ENCODE measurements at places on chromosomes 6 and 20.

DNA sequence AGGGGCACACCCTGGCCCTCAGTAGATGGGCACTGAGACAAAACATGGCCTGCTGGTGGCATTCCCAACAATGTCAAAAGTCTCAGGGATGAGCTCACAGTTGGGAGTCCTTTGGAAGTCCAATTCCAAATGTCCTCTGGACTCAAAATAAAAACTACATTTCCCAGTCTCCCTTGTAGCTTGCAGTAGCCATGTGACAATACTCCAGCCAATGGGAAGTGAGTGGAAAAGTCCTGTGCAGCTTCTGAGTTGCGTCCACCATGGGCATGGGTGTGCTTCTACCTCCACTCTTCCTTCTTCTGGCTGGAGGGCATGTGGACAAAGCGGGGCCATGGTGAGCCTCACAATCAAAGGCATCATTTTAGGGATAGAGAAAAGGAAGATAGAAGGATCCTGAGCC is 5.8 kb upstream of the ADAM33 start:
- no peak for DNase-seq

DNA sequence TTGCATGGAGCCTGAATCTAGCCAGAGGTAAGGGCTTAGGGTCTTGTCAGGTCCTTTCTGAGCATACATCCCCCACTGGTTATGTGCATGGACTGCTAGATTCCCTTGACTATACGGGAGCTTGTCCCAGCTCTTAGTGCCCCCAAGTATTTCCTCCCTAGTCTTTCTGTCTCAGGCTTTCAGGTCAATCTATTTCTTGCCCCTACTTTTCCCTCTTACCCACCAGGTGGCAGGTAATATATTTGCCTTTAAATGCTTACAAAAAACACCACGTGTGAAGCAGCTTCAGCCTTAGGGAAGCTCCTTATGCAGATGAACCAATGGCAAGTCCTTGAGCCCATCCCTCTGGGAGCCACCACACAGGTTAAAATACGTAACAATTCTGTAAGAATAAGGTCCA is 454.2 kb downstream of the GRIK2 start:
- DNase-seq, result no peak

DNA sequence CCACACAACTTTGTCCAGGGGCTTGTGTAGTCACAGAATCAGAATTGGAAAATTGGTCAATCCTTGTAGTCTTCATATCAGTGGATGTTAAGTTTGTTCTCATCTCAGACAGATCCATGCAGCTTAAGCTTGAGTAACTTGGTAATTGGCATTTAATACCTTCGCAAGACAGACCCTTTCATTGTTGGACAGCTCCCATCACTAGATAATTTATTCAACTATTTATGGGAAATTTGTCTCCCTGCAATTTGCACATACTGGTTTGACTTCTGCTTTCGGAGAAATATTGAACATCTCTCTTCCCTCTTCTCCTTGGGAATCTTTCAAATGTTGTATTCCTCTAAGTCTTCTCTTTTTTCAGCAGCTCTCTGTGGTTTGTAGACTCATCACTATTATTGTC is 17.1 kb downstream of the MEI4 start:
- no peak for DNase-seq

GRCh38 chr6:42029062-42029685 is 21.1 kb upstream of the TAF8 start:
- no peak for DNase-seq

DNA sequence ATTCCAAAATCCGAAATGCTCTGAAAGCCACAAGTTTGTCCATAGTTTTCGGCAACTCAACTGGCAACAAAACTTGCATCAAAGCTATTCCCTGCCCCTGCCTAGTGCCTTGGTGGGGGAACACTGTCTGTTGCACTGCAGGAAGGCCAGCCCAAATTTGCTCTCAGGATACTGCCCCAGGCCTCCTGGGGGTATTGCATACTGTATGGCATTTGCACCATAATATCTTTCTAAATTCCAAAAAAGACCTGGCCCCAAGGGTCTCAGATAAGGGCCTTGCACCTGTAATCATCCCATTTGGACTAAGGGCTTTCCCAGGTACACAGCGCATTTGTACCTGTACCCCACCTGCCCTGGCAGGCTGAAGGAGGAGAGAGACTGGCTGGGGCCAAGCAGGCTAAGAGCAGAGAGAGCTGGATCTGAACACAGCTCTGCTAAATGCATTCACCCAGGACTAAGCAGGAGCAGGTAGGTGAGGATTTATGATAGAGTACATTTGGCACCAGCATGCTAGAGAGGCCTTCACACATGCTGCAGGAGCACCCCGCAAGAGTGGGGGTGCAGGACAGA is 4.0 kb upstream of the GRM4 start:
- DNase-seq, result no peak

DNA sequence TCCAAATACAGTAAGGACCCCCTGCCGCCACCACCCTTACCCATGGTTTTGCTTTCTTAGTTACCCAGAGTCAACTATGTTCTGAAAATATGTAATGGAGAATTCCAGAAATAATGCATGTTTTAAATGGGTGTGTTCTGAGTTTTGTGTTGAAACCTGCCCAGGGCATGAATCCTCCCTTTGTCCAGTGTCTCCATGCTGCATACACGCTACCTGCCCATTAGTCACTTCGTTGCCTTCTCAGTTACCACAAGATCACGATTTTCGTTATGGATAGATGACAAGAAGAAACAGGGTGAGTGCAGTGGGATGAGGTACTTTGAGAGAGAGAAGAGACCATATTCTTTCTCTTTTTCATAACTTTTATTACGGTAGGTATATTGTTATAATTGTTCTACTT is 10.6 kb downstream of the FARS2 start:
- DNase-seq, result no peak

- DNase-seq, result no peak
Measured at GRCh38 chr6:47438481-47439347, 38.9 kb upstream of the CD2AP start.

DNA sequence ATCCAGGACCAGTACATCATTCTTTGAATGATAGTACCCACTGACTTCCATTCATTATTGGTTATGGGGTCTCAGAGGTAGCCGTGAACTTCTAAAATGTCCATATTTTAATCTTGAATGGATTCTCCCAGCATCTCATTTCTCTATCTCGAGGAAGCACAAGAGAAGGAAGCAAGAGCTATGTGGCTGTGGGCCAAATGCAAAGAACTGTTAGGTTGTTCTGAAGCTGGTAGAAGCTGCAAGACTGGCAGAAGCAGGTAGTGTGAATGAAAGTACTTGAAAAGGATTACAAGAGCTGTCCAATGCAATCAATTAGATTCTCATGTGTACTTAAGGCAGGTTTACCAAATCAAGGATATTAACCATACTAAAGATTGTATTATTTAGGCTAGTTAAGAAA is 1131.8 kb downstream of the GRIK2 start:
- DNase-seq, result no peak

GRCh38 chr6:2560917-2561698 is 189.6 kb downstream of the MYLK4 start:
- DNase-seq, result no peak

DNA sequence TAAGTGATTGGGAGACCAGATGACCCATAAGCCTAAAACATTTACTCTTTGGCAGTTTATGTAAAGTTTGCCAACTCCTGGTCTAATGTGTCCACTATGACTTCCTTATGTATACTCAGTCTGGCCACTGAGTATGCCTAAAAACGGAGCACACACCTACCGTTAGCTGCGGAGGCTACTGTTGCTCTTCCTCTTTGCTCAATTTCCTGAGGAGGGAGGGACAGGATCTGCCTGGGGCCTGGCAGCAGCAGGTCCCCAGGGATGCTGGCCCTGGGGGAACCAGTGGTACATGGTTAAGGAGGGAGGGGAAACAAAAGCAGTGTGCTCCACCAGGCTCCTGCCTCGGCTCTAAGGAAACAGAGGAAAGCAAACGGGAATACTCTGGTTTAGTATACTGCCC is 113.5 kb downstream of the CDYL start:
- no peak for DNase-seq

- no peak for DNase-seq
Measured at GRCh38 chr6:32522302-32523047, 7.6 kb downstream of the HLA-DRB5 start.

DNA sequence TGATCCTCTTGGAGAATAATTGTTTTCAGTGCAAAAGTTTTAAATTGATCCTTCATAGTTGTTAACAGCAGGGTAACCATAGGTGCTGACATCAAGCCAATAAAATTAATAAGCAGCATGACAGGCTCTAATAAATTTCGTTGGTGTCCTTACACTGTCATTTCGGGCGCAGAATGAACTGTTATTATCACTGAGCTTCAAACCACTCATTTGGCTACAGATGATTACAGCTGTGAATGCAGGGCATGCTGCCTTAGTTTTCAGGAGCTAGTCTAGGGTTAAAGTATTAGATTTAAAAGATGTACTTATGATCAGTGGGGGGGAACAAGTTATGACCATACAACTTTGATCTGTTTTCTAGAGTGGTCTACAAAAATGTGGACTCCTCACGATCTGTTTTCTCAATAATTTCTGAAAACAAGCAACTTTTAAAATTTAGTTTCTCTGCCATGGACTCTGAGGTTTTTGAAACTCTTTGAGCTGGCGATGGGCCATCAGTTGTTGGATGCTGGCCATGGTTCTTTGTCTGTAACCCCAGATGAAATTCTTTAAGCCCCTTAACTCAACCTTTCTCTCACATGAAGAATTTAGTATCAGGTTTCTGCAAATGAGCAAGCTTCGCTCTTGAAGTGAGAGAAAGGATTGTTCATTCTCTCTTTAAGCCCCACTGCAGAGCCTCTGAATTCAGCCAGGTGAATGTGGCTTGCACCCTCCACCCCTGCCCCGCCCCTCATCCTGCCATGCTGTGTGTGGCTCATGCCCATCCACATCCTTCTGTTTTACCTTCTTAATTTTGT is 99.1 kb upstream of the MTHFD1L start:
- no peak for DNase-seq

GRCh38 chr20:10061641-10062040 is 26.9 kb downstream of the ANKEF1 start:
- no peak for DNase-seq

DNA sequence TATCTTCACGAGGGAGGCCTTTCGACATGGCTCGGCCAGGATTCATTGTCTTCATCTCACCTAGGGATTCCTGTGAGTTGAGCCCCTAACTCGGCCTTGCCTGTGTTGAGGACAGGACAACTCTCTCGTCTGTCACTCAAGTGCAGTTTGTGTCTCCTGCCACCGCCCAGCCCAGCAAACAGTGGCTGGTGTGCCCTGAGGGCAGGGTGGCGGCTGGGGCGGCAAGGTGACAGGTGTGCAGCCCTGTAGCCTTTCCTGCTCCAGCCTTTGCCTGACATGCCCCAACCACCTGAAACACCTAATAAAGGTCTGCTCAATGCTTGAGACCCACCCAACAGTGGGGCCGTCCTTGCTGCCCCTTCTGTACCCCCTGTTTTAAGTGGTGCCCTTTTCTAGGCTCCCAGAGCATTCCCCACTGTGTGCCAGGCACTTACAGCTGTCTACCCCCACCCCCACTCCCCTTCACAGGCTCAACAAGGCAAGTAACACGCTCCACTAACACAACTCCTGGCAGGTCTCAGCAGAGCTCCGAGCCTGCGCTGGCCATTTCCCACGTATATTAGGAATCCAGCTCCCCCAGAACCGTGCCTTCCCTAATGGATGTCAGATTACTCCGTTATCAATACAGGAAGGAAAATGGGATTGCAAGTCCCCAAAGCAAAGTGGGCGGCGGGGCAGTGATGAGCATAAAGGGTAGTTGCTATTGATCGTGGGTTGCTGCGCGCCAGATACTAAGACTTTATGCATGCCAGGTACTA is 17.7 kb downstream of the GFRA4 start:
- no peak for DNase-seq

DNA sequence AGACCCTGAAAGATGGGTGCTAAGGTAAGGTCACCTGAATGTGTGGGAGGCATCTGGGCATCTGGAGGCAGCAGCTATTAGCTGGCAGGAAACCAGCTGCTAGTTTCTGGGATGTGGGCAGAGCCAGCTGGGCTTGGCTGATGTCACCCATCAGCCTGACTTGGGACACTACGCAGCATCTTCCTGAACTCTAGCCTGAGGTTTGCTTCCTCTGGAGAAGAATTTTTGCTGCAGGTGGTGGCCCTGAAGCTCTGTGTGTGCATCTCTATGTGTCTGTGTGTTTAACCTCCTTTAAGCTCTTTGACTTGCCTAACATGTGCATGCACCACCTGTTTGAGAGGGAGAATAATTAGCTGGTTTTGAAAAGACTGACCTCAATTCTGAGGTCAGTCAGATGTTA is 465.1 kb upstream of the CHD6 start:
- DNase-seq, result no peak

DNA sequence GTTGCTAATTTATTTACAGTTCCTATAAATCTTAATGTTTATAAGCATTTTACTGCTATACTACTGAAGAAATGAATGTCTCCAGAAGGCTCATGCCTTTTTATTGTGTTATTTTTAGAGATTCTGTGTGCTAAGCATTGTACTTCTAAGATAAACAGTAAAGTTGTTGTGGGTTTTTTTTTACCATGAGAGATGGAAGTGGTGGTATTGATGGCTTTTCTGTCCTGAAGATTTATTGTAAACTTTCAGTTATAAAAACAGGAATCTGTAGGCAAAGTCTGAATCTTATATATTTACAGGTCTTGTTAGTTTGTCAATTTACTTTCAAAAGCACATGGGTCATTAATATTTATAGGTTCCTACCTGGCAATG is 246.9 kb downstream of the TMEM242 start:
- DNase-seq, result no peak

- no peak for DNase-seq
Measured at GRCh38 chr6:4565301-4566250, 210.6 kb upstream of the CDYL start.

DNA sequence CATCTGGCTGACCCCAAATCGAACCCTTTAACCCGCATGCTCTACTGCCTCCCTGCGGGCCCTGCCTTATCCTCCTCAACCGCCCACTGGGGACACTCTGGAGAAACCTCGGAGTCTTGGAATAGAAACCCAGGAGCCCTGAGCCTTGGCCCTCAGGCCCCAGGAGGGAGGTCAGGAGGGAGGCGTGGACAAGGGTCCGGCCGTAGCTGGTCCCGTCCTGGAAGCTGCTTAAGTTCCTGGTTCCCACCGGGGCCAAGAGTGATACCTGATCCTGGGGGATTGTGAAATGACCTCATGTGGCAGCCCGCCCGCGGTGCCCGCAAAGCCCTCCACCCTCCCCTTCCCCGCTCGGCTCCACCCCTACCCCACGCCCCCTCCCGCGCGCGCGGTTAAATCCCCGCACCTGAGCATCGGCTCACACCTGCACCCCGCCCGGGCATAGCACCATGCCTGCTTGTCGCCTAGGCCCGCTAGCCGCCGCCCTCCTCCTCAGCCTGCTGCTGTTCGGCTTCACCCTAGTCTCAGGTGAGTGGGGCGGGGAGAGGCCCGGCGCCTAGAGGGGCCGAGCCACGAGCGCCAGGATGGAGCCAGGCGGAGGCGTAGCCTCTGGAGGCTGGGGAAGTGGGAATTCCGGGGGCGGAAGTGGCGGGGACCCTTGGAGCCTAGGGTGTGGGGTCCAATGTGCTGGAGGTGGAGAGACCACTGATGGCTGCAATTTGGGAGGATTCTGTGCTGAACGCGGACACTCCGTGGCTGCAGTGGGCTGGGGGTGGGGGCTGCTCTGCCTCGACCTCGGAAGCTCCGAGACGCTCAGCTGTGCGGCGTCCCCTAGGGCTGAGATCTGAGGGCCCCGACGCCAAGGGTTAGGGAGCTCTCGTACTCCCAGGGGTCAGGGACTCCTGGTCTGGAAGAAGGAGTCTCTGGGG is at the start of gene WFDC2:
TSS of gene WFDC2 (plus strand) at position 418 of the 926 bp plus-strand sequence. CDS start at position 447, 29 bp downstream.
- DNase-seq, result no peak
